ENCODE measurements at places on chromosomes 2 and 18.

- no peak for DNase-seq
Measured at GRCh38 chr18:78549971-78550370, 429.6 kb upstream of the SALL3 start.

DNA sequence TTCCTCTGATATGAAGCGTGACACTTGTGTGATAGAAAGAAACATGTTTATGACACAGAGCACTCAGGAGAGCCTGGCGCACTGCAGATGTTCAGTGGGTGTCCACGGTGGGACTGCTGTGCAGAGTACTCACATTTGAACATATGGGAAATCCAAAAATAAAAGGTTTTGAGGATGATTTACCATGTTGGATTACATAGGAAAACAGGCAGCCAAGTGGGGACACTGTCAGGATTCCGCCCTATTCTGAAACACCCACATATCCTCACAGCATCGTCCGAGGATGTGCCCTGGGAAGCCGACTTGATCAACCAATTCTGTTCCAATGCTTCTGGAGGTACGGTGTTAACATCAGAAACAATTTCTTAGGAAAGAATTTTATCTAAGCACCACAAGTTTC is 263.7 kb downstream of the TGIF1 start:
- DNase-seq = no peak

DNA sequence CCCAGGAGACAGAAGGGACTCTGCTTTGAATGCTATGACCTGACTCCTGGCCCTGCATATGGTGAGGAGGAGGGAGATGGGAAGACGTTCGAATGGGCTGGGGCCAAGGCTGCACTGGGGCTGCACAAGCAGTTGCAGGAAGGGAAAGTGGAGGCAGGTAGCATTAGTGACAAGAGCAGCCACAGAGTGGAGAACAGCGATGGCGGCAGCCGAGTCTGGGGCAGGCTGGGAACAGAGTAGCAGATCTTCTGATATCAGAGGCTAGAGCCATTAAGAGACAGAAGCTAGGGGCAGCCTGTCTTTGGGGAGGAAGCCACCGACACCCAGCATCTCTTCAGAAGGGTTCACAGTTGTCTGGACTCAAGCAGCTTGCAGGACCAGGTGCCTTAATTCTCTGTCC is 50.1 kb downstream of the ST3GAL5 start:
- no peak for DNase-seq

- no peak for DNase-seq
Measured at GRCh38 chr2:135960656-135961551, 24.5 kb downstream of the DARS1 start.

DNA sequence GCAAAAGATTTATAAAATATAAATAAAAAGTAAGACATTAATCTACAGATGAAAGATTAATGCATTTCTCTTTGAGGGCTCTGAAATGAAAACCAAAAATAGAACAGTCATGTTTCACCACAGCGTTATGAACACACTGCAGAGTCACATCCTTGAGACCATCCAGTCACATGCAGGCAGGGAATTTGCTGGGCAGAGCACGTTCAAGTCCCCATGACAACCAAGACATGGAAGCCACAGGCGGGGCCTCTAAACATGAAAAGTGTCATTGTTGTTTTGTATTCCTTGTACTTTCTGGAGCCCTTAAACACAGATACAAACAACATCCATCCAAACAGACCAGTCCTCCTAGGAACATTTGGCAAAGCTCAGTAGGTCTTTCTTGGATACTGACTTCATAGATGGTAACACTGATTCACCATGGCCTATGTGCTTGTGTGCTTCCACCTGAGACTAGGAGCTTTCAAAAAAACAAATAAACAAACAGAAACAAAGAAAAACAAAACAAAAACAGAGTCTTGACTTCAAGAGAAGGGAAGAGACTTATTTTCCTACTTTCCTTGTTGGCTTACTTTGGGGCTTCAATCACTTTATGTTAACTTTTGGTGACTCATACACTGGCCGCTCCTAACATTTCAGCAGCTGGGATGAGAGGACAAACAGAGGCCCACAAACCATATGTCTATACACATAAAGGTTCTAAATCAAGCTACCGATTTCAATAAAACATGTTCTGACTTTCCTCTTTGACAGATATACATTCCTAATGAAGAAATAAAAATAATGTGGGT is 99.5 kb upstream of the CCDC85A start:
- no peak for DNase-seq

- no peak for DNase-seq
Measured at GRCh38 chr18:4276953-4277585, 178.0 kb downstream of the DLGAP1 start.

- no peak for DNase-seq
Measured at GRCh38 chr2:239026711-239027361, 179.0 kb downstream of the TWIST2 start.

- no peak for DNase-seq
Measured at GRCh38 chr2:118641711-118642110, 205.7 kb downstream of the EN1 start.

DNA sequence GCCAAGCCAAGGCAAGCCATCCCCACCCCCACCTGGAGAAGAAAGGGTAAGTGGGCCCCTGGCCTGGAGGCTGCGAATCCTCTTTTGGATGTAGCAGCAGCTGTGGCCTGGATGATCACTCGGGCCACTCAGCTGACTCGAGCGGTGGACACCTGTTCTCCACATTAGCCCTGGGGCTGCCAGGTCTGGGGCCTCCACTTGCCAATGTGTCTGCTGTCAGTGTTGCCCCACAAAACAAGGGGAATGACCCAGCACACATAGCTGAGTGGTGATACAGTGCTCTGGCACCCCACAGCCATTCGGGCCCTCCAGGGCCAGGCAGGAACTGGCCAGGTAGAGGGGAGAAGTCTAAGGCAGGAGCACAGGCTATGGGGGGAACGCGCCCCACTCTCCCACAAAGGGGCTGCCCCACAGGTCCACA is 2.6 kb downstream of the STK25 start:
- DNase-seq = no peak

GRCh38 chr2:105087273-105087672 is 49.4 kb downstream of the MRPS9 start:
- no peak for DNase-seq

DNA sequence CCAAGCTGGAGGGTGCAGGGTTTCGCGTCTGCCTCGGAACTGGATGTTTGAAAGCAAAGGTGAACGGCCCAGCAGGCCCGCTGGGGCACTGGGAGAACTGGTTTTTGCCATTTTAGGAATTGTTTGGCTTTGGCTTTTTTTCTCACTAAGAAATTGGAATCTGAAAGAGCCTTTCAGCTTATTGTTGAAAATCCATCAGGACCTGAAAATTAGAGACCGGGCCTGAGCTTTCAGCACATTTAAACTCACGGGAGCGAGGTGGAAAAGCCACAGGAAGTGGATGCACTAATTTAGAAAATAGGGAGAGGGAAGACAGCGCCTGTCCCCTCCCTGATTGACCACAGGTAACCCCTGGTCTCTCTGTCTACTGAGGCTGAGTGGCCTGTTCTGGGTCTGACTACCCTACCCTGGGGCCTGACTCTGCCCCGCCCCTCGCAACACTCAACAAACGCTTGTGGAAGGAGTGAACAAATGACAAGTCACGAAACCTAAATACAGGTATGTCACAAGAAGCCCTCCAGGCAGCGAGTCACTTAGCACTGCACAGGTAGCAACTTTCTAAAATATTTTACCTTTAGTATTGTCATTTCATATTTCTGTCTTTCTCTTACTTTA is 100.3 kb upstream of the MBOAT2 start:
- DNase-seq = no peak

GRCh38 chr2:110678457-110679336 is 834 bp upstream of the BUB1 start:
- DNase-seq = peak; percentile 33

- DNase-seq = no peak
Measured at GRCh38 chr2:128380961-128381938, 62.6 kb upstream of the HS6ST1 start.

GRCh38 chr2:68687018-68687417 is 43.6 kb downstream of the PROKR1 start:
- no peak for DNase-seq

- no peak for DNase-seq
Measured at GRCh38 chr2:71693286-71694270, 240.2 kb downstream of the DYSF start.

GRCh38 chr2:23385748-23386338 is 864 bp downstream of the KLHL29 start:
- no peak for DNase-seq

DNA sequence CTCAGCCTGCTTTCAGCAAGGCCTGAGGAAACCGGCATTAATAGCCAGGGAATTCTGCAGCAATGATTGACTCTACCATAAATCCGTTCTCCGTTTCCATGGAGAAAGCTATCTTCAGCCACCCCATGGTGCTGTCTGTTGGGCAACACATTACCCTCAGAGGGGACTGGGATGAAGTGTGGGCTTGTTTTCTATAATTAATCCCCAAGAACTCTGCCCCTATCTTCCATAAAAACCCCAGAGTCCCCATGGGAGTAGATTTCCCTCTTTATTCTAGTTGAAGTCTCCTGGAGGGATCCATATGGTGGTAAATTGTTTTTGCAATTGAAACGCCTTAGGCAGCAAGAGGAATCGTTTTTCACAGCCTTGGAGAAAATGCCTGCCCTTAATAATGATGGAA is 9.2 kb downstream of the G6PC2 start:
- DNase-seq = no peak

- DNase-seq = no peak
Measured at GRCh38 chr2:191878548-191879279, 31.8 kb upstream of the CAVIN2 start.

- no peak for DNase-seq
Measured at GRCh38 chr2:33288011-33288410, 188.4 kb upstream of the RASGRP3 start.

DNA sequence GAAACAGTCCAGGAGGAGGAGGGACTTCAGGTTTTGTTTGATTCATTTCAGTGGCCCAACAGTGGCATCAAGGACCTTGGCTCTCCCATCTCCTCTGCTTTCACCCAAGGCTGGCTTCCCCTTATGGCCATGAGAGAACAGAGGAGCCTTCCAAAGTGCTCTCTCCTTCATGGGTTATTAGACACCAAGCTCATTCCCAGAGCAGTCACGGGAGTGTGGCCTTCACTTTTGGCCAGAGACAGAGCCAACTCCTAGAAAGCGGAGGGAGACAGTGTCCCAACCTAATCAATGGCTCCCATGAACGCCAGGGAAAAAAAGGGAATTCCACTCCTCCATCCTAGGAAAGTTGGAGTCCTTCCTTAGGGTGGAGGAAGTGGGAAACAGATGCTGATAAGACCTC is 871 bp upstream of the DUSP28 start:
- DNase-seq = no peak

DNA sequence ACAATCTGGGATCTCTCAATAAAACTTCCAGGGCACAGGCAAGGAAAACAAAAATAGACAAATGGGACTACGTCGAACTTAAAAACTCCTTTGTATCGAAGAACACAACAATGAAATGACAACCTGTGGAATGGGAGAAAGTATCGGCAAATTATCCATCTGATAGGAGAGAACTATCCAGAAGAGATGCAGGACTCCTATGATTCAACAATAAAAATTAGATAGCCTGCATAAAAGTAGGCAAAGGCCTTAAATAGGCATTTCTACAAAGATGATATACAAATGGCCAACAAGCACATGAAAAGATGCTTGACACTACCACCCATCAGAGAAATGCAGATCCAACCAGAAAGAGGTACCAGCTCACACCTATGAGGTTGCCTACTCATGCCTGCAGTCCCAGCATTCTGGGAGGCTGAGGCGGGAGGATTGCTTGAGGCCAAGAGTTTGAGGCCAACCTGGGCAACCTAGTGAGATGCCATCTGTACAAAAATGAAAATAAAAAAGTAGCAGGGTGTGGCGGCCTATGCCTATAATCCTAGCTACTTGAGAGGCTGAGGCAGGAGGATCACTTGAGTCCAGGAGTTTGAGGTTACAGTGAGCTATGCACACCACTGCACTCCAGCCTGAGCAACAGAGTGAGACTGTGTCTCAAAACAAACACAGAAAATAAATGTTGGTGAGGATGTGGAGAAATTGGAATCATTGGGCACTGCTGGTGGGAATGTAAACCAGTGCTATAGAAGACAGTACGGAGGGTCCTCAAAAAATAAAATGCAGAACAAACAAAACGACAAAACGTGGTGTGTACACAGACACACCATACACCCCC is 21.6 kb downstream of the TWIST2 start:
- no peak for DNase-seq

- DNase-seq = peak; percentile 56
Measured at GRCh38 chr18:55322178-55322735, 265.7 kb downstream of the TCF4 start.

DNA sequence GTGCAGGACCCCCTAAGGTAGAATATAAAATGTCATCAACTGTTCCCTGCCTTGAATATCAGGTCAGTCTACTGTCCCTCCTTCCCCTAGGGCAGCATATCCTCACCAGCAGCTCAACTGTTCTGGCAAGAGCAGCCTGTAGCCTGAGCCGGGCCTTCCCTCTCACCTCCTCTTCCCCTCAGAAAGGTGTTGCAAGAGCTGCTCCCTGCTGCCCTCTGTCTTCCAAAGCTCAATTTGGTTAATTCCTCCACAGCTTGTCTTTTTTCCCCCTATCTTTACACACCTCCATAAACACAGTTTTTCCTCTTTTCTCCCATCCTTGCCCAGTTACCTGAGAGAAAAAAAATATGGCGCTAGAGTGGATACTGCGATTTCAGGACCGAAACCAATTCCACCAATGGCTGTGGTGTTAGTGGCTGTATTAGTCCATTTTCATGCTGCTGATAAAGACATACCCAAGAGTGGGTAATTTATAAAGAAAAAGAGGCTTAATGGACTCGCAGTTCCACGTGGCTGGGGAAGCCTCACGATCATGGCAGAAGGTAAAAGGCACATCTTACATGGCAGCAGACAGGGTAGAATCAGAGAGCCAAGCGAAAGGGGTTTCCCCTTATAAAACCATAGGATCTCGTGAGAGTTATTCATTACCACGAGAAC is 184.7 kb downstream of the MREG start:
- DNase-seq = peak; percentile 77

- no peak for DNase-seq
Measured at GRCh38 chr18:12087471-12088025, 6.1 kb upstream of the ANKRD62 start.

GRCh38 chr2:16123421-16123820 is 183.1 kb downstream of the MYCN start:
- no peak for DNase-seq

DNA sequence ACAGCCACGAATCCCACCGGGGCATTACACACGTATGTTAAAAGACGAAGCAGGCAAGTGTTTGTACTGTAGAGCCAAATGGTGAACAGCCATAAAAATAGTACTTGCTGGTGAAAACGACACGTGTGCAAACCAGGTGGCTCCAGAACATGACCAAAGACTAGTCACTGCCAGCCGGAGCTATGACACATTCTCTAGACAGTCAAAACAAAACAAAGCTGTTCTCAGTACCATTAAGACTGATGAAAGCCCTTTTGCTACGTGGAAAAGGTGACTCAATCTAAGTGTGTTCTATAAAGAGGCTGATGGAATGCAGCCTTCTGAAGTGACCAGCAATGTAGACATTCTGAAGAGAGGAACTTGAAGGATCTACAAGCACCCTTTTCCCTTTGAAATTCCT is 367.7 kb upstream of the NETO1 start:
- no peak for DNase-seq

DNA sequence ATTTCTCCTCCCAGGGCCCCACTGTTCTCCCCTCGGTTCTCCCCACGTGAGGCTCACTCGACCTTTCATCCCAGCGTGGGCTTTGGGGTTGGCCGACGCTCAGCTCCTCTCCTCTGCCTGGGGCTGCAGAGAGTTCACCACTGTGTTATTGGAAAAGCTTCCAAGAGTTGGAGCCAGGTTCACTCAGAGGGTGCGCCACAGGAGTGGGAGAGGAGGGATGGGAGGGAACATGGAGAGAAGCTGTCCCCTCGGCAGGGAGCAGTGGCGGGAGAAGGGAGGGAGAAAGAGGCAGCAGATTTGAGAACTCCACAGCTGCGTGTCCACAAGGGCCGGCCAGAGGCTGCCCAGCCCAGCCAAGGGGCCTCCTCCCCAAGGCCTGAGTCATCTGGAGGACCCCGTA is 197.1 kb upstream of the SMAD2 start:
- no peak for DNase-seq

Measured in CD14-positive monocyte (primary cell).